Hematopoietic multipotent progenitor cell treated with erythropoietin and hydrocortisone succinate and interleukin-3 and kit ligand, for 4 days (in vitro differentiated cells): ENCODE measurements at places on chromosomes 6 and 20.

DNA sequence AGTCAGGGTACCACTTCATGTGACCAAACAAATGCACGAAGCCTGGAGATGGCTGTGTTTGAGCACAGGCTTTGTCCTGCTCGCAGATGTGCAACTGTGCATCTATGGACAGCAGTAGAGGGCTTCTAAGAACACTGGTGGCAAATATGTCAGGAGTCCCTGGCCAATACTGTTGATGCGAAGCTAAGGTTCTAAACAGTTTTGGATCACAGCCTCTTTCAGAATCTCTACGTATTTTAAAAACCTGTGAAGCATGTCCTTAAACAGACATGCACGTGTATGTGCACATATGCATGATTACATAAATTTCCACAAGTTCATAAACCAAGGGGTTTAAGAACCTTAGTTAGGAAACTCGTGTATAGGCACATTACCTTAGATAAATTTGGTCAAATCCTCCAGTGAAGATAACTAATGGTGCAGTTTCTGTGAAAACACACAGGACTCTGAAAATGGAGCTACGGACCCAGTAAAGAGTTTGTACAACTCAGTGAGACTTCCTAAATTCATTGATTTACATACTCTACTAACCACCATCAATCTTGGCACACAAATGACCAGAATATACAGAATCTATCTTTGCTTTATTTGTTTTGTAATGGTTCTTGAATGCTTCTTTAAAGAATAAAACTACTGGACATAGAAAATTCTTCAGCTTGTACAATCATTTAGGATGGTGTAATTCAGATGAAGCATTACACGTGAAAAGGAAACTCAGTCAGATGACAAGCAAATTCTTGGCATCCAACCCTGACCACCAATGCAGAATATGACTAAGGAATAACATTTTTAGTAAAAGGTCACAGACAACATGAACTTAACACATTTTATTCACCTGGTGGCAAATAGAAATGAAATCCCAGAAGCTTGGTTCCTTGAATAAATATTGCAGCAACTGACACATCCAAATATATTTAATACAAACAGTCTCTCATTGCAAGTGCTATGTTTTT is 27.4 kb downstream of the KCNQ5 start:
- DNase-seq, result peak; percentile 33

DNA sequence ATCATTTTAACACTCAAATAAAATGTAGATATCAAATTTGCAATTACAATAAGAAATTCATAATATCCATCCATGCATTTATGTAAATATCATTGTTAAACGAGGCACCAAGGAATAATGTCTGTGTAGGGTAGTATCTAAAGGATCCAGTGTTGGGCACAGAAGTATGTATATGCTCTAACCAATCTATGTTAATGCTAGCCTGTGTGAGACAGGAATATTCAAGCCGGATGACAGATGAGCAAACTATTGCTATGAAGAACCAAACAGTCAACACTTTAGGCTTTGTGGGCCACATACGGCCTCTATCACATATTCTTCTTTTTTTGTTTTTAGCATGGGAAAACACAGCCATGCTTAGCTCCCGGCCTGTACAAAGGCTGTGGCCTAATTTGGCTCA is 45.0 kb downstream of the HUS1B start:
- no peak for DNase-seq

GRCh38 chr6:53792973-53793317 is 1.9 kb upstream of the LRRC1 start:
- no peak for DNase-seq

GRCh38 chr20:48329031-48329615 is 498.7 kb downstream of the PREX1 start:
- no peak for DNase-seq

- no peak for DNase-seq
Measured at GRCh38 chr6:76466286-76466685, 393.8 kb upstream of the IMPG1 start.

DNA sequence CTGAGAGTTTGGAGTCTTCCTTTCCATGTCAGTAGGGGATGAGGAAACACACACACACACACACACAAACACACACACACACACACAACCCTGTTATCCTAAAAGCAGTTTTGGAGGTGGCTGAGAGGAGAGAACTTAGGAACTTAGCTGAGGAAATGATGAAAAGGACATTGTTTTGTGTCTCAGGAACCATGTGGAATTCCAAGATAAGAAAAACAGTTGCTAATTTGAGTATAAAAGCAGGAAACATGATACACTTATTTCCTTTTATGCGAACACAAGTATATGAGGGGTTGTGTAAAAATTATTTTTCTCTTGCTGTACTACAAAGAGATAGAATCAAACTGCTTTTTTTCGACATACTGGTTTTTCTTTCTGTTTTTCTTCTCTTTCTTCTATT is at the start of gene MYCT1:
Gene MYCT1, plus strand, starts transcription at position 264 of the 400 bp plus-strand sequence. Its CDS starts 6 bp downstream, at position 270.
- DNase-seq, result peak; percentile 81

- DNase-seq, result no peak
Measured at GRCh38 chr6:165630544-165630953, 32.5 kb downstream of the PDE10A start.

GRCh38 chr20:41248368-41249024 is 69.0 kb downstream of the ZHX3 start:
- DNase-seq, result no peak

GRCh38 chr6:40997234-40997957 is 41.6 kb downstream of the UNC5CL start:
- no peak for DNase-seq

DNA sequence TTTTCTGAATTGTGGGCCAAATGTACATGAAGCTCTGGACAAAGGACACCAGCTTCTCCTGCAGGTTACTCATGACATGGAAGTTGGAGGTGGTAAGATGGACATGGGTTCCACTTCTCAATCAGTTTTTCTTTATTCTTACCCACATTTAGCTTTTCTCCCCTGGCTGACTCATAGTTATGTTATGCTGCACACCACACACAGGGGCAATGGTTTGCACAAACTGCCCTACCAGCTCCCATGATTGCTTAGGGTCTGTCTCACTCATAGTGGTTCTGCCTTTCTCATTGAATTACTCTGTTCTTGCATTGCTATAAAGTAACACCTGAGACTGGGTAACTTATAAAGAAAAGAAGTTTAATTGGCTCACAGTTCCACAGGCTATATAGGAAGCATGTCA is 4.5 kb upstream of the CD109 start:
- no peak for DNase-seq

- DNase-seq, result no peak
Measured at GRCh38 chr20:3778976-3779375, 2.3 kb downstream of the SPEF1 start.

DNA sequence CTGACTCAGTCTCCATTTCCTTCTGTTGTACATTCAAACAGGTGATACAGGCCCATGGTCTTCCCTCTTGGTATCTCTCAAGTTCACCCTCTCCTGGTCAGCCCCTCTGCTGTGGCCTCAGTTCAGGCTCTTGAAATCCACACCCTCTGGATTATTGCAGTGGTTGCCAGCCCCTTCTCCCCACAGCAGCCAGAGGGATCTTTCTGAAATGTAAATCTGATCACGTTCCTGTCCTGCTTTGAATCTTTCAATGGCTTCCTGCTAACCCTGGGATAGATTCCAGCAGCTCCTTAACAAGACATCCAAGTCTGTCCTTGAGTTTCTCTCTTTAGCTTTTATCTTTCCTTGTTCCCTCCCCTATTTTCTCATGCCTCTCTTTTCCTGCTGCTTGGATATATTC is 22.2 kb downstream of the CHMP4B start:
- DNase-seq, result no peak

DNA sequence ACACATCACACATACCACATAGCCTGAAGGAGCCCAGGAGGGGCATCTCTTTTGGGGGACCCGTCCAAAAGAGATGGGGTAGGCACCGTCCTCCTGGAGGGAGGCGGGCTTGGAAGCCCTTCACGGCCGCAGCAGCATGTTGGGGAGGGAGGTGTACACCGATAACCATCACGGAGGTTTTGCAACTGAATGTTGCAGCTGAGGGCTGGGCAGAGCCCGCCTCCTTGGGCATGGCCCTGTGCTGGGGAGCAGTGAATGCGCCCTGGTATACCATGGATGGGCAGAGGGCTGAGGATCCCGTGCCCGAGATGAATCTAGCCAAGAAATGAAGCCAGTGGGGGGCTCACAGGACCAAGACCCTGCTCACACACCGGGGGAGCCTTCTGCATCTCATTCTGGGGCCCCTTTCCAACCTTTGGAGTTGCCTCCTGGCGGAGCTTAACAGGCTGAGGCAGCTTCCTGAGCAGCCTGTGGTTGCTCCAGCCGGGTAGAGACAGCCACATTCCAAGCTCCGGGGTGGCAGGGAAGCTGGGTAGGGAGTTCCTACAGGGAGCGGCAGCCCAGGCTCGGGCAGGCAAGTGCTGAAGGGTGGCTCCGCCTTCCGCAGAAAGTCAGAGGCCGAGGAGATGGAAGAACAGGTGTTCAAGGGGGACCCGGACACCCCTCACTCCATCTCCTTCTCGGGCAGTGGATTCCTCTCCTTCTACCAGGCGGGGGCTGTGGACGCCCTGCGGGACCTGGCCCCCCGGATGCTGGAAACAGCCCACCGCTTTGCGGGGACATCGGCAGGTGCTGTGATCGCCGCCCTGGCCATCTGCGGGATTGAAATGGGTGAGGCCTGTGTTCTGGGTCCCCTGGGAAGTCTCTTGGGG is at the start of gene PNPLA1:
Gene PNPLA1, plus strand, starts transcription at position 227 of the 872 bp plus-strand sequence. Its CDS starts 400 bp downstream, at position 627.
- peak; percentile 30 for DNase-seq

GRCh38 chr6:79335133-79335674 is 100.7 kb upstream of the HMGN3 start:
- DNase-seq, result no peak

- peak; percentile 63 for DNase-seq
Measured at GRCh38 chr6:168355716-168356522, 36.3 kb upstream of the DACT2 start.

- peak; percentile 25 for DNase-seq
Measured at GRCh38 chr20:35837577-35838195, 65.9 kb downstream of the PHF20 start.

GRCh38 chr6:151154418-151154817 is 85.3 kb upstream of the AKAP12 start:
- peak; percentile 11 for DNase-seq

DNA sequence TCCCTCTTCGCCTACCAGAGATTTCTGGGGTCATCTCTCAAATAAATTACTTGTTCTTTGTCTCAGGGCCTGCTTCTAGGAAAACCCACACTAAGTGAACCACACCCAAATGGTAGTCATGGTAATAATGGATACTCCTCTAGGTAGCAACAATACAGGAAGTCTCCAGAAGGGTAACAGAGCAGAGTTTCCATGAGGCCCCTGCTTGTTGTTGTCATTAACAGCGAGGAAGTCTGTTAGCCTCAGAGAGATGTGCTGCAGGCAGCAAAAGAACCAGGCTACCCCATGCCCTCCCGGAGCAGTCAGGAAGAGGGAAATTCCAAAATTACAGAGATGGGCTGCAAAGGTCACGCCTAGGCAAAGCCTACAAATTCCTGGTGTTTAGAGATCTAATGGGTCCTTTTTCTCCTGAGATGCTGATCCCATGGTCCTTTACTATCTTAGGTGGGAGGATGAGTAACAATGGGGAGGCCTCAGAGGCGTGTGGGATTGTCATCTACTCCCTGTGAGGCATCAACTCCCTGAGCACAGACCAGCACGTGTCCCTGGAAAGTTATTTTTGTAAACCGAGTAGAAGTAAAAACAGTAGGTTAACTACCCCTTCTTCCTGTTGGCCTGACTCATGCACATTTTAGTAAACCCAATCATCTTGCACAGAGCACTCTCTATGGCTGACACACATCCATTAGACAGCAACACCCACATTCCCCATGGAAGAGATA is 10.1 kb downstream of the ISM1 start:
- DNase-seq, result peak; percentile 85

DNA sequence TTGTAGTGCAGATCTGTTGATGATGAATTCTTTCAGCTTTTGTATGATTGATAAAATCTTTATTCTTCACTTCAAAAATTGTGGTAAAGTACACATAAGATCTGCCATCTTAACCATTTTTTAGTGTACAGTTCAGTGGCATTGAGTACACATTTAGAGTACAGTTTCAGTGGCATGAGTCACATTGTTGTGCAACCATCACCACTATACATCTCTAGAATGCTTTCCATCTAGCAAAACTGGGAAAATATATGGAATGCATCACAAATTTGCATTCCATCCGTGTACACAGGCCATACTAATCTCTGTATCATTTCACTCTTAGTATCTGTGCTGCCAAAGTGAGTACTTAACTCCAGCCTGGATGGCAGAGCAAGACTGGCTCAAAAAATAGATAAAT is 28.7 kb downstream of the SIRPD start:
- DNase-seq, result no peak

DNA sequence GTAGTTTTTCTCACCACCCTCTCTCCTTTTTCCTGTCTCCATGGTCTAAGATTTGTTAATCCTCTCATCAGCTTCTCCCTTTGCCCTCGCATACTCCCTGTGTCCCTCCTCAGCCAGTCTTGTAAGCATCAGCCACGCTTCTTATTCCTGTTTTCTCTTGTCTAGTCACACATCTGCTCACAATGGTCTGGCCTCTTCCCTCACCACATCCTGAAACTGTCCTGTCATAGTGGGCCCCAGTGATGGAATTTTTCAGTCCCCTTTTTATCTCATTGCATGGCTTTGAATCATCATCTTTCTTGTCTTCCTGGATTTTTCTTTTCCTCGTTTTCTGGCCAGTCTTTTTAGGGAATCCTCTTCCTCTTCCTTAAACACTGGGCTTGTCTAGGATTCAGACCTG is 57.2 kb downstream of the GFRA4 start:
- DNase-seq, result peak; percentile 83

DNA sequence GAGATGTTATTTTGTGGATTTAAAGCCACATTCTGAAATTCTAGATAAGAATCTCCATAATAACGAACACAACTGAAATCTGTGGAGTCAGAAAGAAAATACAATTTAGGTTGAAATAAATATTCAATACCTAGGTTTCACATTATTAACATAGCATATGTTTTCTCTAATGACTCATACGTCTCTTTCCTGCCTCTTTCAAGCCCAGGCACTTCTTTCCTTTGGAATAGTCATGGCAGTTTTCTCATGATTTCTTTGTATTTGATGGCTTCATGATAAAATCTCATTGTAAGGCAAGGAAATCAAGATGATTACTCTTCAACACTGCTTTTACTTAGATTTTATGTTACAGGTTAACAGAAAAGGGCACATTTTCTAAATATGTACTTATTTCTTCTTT is 803.7 kb downstream of the PHF3 start:
- DNase-seq, result no peak

GRCh38 chr20:62989201-62989601 is 17.6 kb downstream of the BHLHE23 start:
- DNase-seq, result no peak

DNA sequence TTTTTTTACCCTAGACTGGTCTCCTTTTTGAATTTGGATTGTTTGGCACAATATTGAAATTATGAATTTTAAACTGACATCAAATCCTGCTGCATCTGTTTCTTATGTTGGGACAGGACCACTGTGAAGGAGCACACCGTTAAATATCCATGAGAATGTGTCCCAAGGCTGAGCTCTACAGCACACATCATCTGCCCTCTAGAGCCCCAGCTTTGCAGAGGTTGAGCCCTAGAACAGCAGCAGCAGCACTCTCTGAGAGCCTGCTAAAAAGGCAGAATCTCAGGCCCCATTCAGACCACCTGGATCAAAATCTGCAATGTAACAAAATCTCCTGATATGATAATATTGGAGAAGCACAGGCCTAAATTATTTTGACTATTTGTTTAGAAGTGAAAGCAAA is 192.1 kb upstream of the CCN2 start:
- no peak for DNase-seq
